Vagina (tissue), 2 donors: ENCODE measurements at places on chromosomes 12 and 14. TPM values are rescaled to one million over a fixed set of nuclear protein-coding genes. Genes with fewer than 3 reads are reported as not detected.

GRCh38 chr12:3135522-3136461 lies 58.6 kb downstream of the TSPAN9 start:
- no peak for DNase-seq

DNA sequence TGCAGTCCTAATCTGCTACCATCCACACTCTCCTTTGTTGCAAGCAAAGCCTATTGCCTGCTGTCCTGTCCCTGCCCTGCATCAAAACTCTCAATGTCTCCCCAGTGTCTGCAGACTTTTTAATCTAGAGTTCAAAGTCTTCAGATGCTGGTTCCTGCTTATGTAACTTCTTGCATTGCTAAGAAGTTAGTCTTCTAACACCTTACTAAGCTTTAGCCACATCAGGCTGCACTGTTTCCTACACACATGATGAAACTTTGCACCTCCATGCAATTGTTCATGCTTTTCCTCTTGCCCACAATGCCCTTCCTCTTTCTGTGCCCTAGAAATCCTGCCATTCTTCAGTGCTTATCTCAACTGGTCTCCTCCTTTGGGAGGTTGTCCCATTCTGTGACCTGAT lies 16.2 kb upstream of the DICER1 start:
- no peak for DNase-seq

GRCh38 chr12:9760120-9760519 lies 581 bp downstream of the CD69 start:
- no peak for DNase-seq

LIN7A gene
- total RNA-seq, result 12.5 TPM

BEGAIN gene
- total RNA-seq, result 3.4 TPM
